Left cardiac atrium (tissue), 4 donors: ENCODE measurements at places on chromosomes 7 and 10.

DNA sequence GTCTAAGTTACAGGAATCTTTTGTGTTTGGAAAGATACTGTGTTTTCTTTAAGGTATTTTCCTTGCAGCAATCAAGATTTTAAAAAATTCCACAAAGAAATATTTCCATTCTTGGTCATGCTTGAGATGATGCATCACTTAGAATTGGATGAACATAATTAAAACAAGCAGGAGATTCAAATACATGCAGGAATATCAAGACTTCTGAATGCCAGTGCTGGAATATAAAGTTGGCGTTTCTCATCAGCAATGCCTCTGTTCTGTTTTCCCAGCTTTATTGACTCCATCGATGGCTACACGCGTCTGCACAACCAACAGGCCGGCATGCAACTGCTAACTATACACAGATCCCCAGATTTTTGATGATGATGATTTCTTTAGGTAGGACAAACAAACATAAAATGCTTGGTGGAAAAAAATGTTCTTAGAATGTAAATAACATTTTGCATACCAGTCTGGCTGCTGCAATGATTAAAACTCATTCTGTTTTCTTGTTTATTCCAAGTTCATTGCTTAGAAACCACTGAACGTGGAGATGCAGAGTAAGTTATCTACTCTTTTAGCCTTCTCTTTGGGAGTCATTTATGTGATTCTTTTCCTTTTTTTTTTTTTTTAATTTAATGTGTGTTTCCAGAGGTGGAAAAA lies 91.3 kb upstream of the FAM171A1 start:
- DNase-seq: no peak

DNA sequence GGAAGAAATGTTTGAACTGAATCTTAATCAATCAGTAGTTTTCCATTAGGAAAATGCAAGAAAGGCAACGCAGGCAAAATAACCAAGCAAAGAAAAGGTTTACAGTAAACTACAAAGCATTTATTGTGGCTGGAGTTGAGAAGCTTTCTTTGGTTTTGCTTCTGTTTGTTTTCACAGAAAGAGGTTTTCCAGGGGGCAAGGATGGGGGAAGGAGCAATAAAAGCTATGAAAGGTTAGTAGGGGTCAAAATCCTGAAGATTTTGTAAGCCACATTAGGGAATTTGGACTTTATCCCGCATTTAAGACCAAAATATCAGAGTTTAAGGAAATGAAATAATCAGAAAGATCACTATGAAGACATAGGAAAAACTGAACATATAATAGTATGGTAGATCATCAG lies 51.1 kb downstream of the NT5C2 start:
- no peak for DNase-seq

GRCh38 chr10:92291921-92292845 lies 1.2 kb downstream of the MARCHF5 start:
- peak; percentile 73 for DNase-seq

GRCh38 chr7:5231811-5232484 lies 41.9 kb downstream of the WIPI2 start:
- DNase-seq: no peak
